ENCODE measurements at places on chromosomes 5 and 9.

- DNase-seq, result no peak
These were observed 9.9 kb downstream of the PLK2 start for GRCh38 chr5:58450018-58450417.

- DNase-seq, result no peak
These were observed 2.4 kb downstream of the N4BP3 start for GRCh38 chr5:178115814-178116142.

DNA sequence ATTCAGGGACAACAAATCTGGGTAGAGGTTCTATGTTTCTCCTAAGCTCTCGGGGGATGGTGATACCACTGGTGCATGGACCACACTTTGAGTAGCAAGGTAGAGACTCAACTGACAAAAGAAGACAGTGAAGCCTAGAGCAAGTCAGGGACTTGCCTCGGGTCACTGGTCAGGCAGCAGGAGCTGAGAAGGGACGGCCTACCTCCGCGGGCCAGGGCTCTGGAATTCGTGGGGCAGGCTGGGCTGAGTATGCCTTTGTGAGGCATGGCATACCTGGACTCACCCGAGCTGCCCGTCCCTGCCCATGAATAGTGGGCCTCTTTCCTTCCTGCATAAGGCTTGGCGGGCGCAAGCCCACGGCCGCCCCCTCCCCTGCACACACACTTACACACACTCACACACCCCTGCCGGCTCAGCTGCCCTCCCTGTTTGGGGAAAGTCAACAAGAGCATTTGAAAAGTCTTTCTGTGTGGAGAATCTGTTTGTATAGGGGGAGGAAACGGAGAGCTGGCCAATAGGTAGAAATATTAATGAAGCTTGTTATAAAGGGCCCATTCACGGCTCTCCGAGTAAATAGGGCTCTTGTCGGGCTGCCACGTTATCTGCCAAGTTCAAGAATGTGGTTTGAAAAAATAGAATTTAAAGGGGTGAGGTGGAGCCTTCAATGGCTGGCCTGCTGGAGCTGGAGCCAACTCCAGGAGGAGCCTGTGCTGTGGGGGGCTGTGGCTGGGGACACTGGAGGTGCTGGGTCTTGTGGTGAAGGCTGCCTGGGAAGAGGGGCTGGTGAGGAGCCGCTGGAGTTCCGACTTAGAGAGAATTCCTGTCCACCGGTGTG is 19.1 kb upstream of the KIF12 start:
- no peak for DNase-seq

DNA sequence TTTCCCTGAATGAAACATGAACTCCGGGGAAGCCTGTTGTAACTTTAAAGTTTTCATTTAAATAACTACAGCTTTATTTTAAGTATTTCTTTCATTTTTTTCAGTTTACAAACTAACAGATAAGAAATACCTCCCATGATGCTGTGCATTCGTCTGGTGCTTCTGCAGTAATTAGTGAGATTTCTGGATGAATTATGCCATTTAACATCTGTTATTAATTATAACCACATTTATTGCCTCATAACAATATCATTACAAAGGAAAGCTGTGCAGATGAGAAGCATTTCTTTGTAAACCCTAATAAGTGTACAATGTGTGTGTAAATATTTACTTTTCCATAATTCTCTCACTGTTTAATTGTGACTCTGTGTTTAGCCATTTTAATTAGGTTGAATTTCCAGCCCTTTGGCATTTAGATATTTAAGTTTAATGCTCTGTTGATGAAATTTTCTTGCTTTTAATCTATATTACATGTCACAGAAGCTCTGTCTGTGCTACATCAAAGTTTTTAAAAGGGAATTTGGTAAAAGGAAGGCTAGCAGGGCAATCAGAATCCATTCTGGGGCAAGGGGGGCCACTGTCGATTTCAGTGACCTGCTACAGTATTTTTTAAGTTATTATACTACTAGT is 418.0 kb downstream of the SPATA31D1 start:
- DNase-seq, result no peak

DNA sequence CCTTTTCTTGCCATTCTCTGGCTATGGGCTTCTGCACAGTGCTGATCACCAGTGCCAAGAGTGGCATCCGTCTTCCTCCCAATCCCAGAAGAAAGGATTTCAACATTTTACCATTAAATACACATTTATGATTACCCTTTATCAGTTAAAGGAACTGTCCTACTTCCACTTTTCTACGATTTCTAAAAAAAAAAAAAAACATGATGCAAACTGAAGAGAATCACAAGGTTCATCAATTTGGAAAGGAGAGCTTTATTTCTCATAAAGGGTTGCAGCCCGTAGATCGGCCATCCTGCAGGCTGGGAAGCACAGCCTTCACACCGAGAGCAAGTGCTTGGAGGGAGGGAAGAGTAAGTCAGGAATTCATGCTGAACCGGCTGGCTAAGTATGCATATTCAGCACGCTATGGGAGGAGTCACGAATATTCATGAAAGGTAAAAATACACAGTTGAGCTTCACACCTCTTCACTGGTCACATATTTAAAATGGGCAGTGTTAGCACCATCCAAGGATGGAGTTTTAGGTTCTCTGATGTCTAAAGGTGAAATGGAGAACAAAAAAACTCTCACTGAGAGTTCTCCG is 52.5 kb upstream of the SEMA4D start:
- no peak for DNase-seq

DNA sequence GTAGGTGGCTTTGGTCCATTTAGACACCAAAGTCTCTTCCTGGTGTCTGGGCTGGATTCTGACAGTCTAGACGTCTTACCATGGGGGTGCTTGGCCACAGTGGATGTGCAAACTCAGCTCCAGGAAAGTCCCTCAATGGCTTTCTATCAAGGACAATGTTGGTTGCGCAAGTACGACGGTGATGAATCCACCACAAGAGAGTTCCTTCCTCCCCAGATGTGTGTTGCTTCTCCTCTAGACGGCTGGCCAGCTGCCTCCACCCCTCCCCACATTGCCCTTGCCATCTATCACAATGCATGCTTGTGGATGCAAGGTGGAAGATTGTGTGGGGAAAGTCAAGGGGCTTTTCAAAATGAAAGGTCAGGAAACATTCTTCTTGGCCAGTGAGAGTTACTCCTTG is 89.7 kb upstream of the IRX2 start:
- DNase-seq, result no peak

GRCh38 chr9:84709056-84709455 is 39.5 kb downstream of the NTRK2 start:
- no peak for DNase-seq

GRCh38 chr5:159786901-159787691 is 129.2 kb upstream of the ADRA1B start:
- no peak for DNase-seq

DNA sequence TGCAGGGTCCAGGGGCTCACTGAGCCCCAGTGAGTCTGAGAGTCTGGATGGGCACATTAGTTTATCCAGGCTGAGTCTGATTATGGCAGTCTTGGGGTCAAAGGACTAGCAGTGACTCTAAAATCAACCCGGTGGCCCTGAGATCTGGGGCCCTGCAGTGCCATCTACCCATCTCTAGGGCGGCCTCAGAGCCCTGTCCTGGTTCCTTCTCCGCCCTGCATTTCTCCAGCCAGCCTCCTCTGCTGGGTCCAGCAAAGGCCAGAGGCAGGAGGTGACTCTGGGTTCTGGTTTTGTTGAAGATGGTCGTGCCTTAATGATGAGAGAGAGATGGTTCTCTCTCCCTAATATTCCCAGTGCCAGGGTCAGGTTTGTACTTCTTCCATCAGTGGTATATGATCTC is 15.0 kb downstream of the DCANP1 start:
- no peak for DNase-seq

Data from osteocyte (in vitro differentiated cells).